ENCODE measurements at places on chromosomes 3 and 15.
A peak's percentile ranks its signal among the peaks of the same experiment; 100 is the strongest.

- DNase-seq, result no peak
These were observed 29.1 kb upstream of the PDZRN3 start for GRCh38 chr3:73653877-73654276.

- DNase-seq, result no peak
These were observed 39.8 kb downstream of the CGGBP1 start for GRCh38 chr3:88019024-88019423.

GRCh38 chr3:161925749-161926360 is 429.2 kb downstream of the OTOL1 start:
- no peak for DNase-seq

- DNase-seq, result peak; percentile 98
These were observed 25.6 kb downstream of the SEC22C start for GRCh38 chr3:42556089-42556632.

GRCh38 chr3:29475854-29476253 is 195.0 kb downstream of the RBMS3 start:
- DNase-seq, result no peak
